ENCODE measurements at places on chromosomes 5 and 9.
A peak's percentile ranks its signal among the peaks of the same experiment; 100 is the strongest.

DNA sequence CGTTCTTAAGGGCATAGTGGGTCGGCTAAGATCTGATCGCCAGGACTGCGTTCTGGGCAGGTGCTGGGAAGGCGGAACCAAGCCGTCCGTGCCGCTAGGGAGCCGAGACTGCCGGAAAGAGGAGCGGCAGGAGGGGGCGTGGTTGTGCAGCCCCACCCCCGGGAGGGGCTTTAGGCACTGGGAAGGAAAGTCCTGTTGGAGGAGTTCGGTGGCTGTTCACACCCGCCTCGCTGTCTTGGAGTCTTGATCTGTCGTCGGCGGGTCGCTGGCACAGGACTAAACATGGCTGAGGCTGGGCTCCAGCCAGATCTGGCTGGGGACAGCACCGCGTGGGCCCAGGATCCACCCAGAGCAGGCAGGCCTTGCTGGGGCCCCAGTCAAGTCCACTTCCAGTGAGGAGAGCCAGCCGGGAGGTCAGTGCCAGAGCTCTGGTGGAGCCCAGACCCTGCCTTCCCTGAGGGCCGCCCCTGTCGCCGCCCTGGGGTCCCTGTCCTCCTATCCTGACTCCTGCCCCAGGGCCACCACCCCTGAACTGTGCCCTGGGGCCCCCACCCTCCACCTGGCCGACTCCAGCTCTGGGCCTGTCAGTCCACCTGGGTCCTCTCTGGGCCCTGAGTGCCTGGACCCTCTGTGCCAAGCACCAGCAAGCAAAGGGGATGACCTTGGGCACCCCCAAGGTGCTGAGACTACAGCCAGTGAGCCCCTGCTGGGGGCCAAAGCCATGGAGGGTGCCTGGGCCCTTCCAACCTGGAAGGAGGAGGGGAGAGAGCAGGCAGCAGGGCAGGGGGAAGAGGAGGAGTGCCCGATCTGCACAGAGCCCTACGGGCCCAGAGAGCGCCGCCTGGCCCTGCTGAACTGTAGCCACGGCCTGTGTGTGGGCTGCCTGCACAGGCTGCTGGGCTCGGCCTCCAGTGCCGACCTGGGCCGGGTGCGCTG, 4.5 kb downstream of the RNF208 start:
- DNase-seq = no peak

DNA sequence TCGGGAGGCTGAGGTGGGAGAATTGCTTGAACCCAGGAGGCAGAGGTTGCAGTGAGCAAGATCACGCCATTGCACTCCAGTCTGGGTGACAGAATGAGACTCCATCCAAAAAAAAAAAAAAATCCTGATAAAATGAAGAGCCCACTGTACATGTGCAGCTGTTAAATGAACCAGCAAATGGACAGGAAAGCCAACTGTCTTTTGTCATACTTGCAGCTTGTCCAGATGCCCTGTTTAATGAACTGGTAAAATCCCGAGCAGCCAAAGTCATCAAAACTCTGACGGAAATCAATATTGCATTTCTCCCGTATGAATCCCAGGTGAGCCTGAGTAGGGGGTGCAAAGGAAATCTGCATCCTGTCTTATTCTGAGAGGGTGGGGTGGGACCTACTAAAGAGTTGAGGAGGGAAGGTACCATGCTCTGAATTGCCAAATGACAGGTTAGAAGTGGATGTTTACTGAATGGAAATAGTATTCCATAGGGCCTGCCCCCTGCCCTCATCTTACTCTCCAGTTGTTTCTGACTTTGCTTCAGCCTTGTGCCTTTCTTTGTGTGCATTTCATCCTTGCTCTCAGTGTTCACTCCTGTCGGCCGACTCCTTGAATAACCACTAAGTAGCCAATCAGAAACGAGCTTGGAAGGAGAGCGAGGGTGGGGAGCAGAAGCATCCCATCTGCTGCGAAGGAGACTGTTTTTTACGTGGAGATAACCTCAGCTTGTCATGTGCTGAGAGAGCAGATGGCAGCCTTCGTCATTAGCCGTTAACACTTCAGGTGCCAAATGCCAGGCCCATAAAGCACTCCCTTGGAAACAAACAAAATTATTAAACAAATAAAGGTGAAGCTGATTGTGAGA, 45.7 kb upstream of the CFAP157 start:
- no peak for DNase-seq

DNA sequence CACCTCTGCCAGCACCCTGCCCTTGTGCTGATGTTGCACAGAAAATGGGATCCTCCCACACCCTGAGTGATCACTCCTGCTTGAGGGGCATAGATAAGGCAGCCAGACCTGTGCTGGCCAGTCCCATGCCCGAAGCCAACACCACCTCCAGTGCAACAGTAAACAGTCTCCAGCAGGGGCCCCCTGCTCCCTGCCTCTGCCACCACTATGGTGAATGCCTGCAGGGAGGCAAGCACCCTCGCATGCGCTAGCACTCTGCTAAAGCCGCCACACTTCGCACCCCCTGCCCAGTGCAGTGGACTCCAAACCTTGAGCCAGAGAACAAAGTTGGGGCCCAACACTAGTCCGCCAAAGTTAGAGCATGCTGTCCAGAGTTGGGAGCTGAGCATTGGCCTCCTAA, 118.7 kb downstream of the PJA2 start:
- no peak for DNase-seq

GRCh38 chr5:153718713-153719112, 228.2 kb downstream of the GRIA1 start:
- no peak for DNase-seq

GRCh38 chr9:2459756-2460155, 161.8 kb upstream of the VLDLR start:
- DNase-seq = no peak

GRCh38 chr5:15926586-15926985, 253.0 kb downstream of the MARCHF11 start:
- no peak for DNase-seq

- DNase-seq = no peak
These were observed 26.7 kb upstream of the ZNF169 start for GRCh38 chr9:94232428-94232827.

GRCh38 chr9:113957821-113958341, 81.8 kb downstream of the ZNF618 start:
- DNase-seq = no peak

GRCh38 chr5:152113401-152113800, 188.8 kb upstream of the GLRA1 start:
- peak; percentile 76 for DNase-seq

DNA sequence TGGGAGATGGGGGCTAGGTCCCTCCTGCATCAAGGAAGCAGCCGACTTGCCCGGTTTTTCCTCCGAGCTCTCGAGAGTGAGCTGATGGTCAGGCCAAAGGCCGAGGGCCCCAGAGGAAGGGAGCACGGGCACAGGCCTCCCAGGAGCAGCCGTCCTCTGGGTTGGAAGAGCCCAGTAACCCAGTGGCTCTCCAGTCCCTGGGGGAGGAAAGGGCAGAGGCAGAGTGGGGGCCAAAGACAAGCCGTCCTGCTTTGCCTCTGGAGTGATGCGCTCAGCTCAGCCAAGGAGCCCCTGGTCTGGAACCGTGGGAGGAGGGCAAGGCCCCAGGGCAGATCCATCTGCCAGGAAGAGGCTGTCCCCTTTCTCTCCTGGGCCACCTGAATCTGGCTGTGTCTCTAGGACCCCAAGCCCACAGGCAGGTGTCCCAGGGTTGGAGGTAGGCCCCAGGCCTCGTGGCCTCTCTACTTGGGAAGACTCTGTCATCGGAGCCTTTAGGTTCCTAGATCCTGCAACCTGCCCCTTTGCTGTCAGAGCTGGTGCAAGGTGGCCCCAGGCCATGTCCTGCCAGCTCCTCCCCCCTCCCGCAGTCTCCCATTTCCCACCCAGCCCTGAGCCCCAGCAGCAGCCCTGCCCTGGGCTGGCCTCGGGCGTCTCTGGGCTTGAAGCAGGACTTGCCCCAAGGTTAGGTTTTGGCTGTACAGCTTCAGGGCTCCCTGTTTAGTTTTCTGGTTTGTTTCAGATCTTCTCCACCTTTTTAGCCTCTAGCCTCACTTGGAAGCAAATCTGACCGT, 224.1 kb downstream of the CACNA1B start:
- no peak for DNase-seq

GRCh38 chr9:32590898-32591297, 17.9 kb upstream of the NDUFB6 start:
- no peak for DNase-seq

DNA sequence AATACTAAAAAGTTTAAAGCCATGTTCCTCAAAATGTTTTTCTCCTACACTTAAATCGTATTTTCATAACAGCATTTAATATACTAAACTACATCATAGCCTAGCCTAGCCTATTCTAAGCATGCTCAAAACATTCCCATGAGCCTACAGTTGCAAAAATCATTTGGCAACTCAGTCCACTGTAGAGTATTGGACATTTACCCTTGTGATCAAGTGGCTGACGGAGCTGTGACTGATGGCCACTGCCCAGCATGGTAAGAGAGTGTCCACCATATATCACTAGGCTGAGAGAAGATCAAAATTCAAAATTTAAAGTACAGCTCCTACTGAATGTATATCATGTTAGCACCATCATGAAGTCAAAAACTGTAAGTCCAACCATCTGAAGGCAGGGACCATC, 30.9 kb downstream of the SEMA5A start:
- no peak for DNase-seq

- DNase-seq = no peak
These were observed 8.9 kb upstream of the HSPA9 start for GRCh38 chr5:138583984-138584637.

DNA sequence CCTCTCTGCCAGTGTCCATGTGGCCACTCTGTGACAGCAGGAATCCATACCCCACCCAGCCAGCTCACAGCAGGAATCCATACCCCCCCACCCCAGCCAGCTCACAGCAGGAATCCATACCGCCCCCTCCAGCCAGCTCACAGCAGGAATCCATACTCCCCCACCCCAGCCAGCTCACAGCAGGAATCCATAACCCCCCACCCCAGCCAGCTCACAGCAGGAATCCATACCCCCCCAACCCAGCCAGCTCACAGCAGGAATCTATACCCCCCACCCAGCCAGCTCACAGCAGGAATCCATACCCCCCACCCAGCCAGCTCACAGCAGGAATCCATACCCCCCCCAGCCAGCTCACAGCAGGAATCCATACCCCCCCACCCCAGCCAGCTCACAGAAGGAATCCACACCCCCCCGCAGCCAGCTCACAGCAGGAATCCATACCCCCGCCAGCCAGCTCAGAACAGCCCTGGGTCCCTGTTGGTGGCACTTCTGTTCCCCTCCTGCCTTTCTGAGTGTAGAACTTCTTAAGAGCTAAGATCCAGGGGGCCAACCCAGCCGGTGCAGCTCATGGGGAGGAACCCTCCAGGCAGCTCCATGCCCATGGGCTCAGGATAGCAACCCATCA, 8.4 kb upstream of the RXRA start:
- DNase-seq = no peak

DNA sequence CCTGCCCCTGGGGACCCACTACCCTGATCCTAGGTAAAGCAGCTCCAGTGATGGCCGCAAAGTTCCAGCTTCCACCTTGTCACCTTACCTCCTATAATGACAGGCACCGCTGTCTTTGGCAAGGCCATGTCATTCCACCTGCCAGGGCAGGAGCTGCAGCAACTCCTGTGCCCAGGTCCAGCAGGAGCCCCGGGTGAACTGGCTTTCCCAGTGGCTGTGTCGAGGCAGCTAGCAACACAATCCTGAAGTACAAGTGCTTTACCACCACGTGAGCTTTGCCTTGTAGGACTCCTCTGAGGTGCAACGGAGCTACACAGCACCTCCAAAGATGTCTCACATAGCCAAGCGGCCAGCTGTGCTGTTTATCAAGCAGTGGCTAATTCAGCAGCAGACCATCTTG, 20.7 kb upstream of the MGAT1 start:
- DNase-seq = no peak

DNA sequence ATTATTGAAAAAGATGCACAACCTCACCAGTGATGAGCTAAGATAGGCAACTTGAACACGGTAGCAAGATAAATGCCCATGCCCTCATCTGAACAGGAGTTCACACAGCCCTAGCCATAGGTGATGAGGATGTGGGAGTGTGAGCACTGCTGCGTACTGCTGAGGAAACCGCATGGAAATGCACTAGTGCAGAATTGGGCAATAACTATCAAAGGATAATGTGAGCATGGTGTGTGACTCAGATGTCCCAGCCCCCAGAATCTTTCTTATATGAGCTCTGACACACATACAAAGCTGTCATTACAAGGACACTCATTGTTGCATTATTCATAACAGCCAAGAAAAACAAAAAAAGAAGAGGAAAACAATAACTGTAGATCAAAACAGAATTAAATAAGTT, 521.2 kb downstream of the IRX1 start:
- no peak for DNase-seq

DNA sequence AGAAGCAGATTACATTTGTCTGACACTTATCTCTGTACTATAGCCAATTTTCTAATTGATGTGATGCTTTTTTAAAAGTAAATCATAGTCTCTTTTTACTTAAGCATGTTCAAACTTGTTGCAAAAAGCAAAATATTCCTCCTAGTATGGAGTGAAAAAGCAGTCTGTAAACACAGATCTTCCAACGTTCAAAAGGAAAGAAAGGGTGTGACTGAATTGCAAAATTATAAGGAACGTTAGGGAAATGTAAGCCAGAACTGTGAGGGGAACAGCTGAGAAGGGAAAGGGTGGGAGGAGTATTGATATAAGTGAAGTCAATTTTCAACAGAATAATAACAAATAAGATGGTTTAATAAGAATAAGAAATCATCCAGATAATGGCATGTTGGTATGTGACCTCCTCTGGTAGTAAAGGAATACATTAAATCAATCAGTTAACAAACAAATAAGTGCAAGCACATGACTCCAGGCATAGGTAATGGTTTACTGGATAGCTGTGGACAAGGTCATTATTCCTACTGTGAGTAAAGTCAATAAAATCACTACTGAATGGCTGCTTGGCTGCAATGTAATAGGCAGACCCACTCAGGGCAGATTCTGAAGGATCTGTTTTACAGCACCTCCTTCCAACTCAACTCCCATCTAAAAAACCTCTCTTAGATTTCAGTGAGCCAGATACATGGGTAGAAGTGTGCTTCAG, 239.1 kb upstream of the NMUR2 start:
- DNase-seq = no peak

DNA sequence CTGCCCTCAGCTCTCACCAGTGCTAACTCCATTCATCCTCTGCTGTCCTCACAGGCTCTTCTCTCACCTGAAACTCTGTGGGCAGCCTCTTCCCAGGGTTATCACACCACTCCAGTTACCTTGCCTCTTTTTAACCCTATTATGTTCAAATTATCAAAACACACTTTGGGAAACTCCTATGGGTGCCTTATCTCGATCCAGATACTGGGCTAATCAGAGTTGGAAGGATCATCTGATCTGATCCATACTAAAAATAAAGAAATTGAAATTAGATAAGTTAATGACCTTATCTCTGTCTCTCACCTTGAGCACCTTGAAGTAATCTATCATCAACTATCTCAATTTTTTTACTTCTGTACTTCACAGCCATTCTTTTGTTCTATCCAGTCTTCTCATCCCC, 300.5 kb upstream of the ISL1 start:
- no peak for DNase-seq

DNA sequence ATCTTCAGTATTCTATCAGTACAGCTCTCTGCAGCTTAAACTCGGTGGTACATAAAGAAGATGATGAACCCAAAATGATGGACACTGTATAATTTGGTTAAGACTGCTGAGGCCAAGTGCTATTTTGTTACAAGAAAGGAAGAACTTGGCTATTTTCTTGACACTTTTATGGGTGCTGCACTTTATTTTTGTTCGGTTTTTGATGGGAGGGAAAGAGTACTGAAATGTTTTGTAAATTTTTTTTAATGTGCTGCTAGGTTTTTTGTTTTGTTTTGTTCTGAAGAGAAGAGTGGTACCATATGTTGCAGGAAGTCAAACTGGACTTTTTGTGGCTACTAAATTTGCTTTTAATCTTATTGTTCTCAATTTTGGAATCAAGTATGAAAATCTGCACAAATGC, 26.7 kb downstream of the CDC37L1 start:
- DNase-seq = no peak

Data from activated CD4-positive, alpha-beta T cell treated with anti-CD3 and anti-CD28 coated beads, Interleukin-10, Interleukin-2, amounts not matched to agents 100 ng/mL and 50 ng/mL, durations not matched to agents 16 hours and 8 hours (primary cell).